ENCODE measurements at places on chromosomes 4 and X.

- DNase-seq = no peak
Observed at GRCh38 chrX:23515028-23515427, 152.3 kb upstream of the PRDX4 start.

DNA sequence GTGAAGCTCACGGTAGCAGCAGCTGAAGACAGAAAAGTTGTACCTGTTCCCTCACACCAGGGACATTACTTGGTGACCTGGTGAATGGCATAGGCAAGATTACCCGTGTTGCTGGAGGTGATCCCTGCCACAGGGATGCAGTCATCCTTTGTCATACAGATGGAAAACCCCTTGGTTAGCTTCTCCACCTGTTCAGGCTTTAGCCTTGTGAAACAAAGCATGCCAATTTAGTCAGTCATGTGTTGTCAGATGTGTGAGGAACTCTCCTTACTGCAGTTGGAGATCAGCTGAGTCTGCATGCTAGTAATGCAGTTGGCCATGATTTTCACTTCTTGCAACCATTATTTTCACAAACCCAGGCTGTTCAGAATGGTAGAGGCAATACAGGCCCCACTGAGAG, 41.0 kb downstream of the AMELX start:
- DNase-seq = no peak

DNA sequence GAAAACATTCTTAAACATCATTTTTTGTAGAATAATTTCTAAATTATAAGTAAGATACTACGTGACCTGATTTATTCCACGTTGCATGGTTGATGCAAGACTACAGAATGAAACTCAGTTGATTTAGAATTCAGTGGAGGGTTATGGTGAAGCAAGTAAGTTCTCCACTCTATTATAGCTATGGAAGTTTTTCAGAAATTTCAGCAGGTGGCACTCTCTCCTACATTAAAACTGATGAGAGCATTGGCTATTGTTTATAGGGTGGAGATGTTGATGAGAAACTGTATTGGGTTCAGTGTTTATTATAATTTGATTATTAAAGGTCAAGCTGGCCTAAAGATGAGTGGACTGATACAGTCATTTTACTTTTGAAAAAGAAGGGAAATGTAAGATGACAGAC, 88.0 kb downstream of the FNIP2 start:
- no peak for DNase-seq

DNA sequence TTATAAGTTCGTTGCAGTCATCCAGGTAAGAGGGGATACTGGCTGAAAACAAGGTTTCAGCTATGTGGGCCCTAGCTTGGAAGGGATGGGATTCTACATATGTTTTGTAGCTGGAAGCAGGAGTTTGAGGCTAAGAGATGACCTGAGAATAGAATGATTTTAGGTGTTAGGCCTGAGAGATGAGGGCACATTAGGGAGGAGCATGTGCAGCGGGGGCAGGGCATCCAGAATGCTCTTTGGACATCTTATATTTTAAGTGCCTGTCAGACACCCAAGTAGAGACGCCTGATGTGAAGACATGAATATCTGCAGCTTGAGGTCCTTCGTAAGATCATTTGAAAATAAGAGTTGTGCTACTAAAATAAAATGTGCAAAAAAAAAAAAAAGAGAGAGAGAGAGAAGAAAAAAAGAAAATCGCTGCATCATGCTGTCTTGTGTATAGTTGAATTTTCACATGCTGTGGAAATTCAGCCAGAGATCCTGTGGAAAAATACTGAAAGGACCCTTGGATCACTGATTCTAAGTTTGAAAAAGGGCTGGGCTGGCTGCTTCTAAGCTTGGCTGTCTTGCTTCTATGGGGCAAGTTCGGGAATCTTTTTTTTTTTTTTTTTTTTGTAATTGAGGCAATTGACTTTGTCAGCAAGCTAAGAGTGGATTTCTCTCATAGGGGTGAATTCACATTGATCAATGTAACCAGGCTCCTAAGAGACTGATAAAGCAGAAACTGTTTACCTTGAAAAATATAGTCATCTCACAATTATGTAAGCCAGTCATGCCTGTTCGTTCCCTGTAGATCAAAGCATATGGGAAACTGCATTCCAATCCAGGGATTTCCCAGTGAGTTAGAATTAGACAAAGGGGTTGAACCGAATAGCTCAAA, 341.0 kb upstream of the GATB start:
- no peak for DNase-seq

- DNase-seq = no peak
Observed at GRCh38 chr4:185955151-185955770, 113.7 kb upstream of the TLR3 start.

GRCh38 chr4:53361451-53361850, 4.4 kb downstream of the SCFD2 start:
- no peak for DNase-seq

DNA sequence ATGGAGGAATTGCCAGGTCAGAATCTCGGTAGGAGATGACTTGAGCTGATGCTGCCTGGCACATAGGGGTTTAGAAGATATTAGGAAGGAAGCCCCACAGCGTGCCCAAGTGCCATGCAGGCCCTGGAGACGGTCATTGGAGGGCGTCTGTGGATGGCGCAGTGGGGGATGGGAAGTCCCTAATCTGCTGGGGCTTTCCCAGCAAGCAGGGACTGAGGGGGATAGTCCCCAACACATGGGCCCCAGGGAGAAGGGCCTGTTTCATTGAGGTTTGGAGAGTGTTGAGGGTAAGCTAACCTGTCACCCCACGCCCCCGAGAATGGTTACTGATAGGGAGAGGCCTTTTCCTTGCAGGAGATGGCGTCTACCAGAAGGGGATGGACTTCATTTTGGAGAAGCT, 7.8 kb downstream of the TAFAZZIN start:
- DNase-seq = no peak

GRCh38 chr4:113106108-113106507, 56.7 kb downstream of the ANK2 start:
- no peak for DNase-seq

DNA sequence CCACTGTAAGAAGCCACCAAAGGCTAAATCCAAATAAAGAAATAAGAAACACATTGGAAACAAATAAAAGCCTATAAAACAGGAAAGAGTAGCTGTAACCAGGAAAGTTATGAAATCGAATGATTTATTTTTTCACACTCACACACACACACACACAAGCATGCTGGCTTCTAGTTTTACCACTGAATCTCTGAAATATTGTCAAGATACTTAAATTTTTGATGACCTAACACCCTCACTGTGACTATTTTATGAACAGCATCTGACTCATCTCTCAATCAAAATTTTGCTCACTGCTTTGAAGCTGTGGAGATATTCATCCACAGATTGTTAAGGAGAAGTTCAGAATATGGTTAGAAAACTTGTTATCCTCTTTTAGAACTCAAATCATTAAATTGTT, 13.9 kb upstream of the GABRB1 start:
- DNase-seq = no peak

DNA sequence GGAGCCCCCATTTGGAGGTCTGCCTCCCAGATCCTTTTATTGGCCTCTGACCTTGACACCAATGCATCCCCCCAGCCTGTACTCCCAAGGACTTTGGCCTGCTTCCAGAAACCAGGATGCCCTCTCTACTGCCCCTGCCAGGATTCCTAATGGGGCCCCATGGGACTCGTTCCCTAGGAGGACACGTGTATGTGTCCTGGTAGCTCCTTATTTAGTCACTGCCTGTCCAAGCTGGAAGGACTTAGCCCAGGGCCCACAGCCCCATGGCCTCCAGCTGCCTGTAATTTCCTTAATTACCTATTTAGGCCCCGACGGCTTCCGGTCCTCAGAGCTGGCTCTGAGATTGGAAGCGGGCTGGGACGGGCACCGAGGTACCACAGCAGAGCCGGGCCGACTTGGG, 9.4 kb downstream of the ATP2B3 start:
- no peak for DNase-seq

DNA sequence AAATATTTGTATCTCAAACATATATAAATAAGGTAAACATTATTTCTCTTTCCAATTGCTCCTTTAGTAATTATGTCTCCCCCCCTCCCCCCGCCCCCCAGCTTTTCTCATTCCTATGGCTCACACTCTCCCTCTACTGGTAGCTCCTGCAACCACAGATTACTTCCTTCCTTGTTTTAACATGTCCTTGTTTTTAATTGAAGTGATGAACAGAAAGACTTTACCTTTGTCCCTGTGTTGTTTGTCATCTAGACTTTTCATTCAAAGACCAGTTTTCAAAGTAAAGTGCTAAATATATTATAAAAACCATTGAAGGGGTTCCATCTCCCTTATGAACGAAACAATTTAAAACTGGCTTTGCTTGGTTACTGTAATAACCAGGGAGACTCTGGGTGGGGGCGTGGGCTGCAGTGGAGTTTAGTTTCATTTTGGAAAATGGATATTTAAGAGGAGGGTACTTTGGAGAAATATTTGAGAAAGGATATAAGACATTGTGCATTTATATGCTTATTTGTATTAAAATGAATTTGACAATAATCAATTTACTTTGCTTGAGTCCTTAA, 352.9 kb downstream of the RAPGEF2 start:
- no peak for DNase-seq

DNA sequence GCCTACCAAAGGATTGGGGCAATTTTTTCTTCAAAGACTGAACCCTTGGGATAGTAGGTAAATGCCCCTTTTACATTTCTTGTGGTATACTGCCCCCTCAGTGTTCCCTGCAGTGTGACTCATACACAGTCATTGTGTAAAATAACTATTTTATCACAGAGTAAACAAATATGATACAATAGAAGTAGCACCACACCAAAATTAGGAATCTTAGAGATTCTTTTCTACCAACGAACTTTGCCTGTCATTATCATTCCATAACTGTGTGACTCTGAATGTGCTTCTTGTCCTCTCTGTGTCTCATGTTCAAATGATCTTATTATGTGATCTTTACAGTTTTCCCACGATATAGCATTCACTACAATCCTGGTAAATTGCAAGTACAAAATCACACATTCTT, 517.0 kb downstream of the ZIC3 start:
- DNase-seq = no peak

GRCh38 chrX:40081679-40082068, 16.1 kb downstream of the BCOR start:
- DNase-seq = no peak

- DNase-seq = no peak
Observed at GRCh38 chr4:18127030-18127429, 105.5 kb upstream of the LCORL start.

- no peak for DNase-seq
Observed at GRCh38 chr4:157151711-157152110, 68.8 kb upstream of the GRIA2 start.

GRCh38 chr4:151263455-151263854, 13.5 kb upstream of the PRSS48 start:
- no peak for DNase-seq

GRCh38 chr4:143359644-143360193, 23.0 kb downstream of the GAB1 start:
- no peak for DNase-seq

DNA sequence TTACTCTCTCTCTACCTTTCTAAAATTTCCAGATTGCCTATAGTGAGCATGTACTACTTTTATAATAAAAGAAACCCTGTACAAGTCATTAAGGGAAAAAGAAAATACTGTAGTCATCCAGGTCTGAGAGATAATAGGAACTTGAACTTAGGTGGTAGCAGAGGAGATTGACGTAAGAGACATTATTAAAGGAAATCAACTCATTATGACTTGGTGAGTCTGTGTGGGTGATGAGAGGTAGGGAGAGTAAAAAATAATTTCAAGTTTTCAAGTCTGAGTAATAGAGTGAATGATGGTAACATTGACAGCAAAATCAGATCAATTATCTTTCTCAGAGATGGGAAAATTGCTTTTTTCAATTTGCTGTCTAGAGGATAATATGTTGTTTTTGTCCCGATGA, 44.0 kb upstream of the ZCCHC12 start:
- DNase-seq = no peak

- no peak for DNase-seq
Observed at GRCh38 chrX:129719268-129719667, 19.5 kb upstream of the XPNPEP2 start.

DNA sequence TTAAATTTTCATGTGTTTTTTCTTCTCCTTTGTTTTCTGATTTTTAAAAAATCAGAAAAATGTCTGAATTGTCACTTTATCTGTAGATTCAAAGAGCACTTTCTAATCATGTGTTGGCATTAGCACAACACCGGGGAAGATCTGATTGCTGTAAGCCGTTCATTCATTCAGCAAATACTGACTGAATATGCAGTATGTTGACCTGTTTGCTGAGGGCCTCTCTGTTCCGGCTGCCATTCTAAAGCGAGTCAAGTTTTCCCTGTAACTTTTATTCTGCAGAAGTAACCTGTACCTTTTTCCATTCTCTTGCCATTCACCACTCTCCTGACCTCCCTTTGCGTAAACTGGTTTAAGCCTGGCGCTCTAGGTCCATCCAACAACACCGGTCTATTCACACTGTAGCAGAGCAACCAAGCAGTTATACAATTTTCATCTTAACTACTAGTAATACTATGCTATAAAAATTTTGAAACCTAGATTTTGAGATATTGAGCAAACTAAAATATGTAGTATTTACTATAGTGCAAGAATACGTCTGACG, 6.7 kb downstream of the SORBS2 start:
- no peak for DNase-seq

DNA sequence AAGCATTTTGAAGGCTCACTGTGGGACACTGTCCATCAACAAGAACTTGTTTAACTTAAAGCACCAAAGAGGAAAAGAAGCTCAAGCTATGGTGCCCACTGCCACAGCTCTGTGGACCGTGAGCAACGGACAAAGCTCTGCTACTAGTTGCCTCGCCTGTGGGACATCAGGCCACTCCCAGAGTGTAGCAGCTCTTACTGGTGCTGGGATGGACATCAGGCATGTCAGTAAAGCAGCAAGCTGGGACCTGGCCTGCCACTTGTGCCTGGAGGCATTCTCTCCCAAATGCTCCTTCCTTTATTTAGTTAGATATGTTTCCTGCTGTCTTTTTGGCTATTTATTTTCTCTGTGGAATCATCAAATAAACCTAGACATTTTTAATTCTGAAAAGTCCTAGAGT, 46.7 kb downstream of the TMEM154 start:
- no peak for DNase-seq

DNA sequence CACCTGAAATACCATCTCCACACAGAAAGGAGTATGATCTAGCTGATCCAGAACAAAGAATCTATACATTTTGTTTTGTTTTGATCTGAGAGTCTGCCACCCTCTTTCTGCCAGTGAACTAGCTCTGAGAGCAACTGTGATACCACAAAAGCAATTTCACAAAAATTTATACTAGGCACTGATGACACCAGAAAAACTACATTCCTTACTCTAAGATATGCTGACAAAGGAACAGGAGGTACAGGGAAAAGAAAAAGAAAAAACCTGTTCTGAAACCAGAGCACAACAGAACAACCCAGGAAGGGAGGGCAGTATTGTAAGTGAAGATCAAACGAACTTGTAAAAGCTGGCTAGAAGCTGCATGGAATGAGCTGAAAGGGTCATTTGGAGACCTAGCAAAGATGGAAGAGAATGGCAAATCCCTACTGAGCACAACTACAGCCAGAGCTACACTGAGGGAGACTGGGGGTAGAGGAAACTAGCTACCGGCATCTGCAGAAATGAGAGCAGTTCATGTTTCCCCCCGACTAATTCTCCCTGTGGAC, 31.9 kb downstream of the AMOT start:
- no peak for DNase-seq

- peak; percentile 87 for DNase-seq
Observed at GRCh38 chr4:101345596-101346350, 1.6 kb downstream of the PPP3CA start.

Measured in femur (tissue), 1 donor.